NCI-H2081 treated with DMSO at 0.1 percent for 48 hours (cell line): ENCODE measurements at places on chromosomes 7 and 10.

DNA sequence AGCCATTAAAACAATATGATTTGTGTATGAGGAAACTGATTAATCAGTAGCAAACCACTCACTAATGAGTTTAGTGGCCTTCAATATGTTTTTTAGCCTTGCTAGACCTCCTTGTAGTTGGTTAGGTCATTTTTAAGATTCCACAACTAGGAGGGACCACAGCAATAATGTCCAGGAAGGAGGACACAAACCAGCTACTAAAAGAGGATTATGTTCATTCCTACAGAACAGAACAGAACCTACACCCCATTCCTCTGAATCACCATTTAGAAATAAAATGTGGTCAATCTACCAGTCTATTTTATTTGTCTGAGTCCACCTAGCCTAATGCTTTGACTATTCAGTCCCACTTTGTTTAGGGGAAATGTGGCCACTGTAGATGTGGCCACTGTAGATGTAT lies 226.3 kb downstream of the GLI3 start:
- no peak for DNase-seq

GRCh38 chr7:48296966-48297365 lies 125.7 kb downstream of the ABCA13 start:
- DNase-seq = no peak

DNA sequence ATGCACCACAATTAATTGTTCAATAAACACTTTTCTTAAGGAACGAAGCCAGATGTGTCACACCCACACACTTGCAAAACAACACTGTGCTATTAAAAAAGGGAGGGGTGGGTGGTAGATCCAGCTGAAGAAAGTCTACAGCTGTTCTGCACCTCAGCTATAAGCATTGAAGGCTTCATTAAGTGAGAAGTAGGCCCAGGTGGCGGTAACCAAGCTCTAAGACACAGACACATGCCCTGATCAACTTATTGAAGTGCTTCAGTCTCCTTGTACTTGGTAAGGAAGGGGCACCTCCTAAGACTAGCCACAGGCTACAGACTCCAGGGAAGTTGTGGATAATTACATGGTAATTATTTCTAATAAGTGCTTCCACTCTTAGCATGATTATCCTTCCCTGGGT lies 4.5 kb upstream of the CPVL start:
- no peak for DNase-seq

- DNase-seq = no peak
Observed at GRCh38 chr10:6349846-6350535, 147.3 kb downstream of the PFKFB3 start.

DNA sequence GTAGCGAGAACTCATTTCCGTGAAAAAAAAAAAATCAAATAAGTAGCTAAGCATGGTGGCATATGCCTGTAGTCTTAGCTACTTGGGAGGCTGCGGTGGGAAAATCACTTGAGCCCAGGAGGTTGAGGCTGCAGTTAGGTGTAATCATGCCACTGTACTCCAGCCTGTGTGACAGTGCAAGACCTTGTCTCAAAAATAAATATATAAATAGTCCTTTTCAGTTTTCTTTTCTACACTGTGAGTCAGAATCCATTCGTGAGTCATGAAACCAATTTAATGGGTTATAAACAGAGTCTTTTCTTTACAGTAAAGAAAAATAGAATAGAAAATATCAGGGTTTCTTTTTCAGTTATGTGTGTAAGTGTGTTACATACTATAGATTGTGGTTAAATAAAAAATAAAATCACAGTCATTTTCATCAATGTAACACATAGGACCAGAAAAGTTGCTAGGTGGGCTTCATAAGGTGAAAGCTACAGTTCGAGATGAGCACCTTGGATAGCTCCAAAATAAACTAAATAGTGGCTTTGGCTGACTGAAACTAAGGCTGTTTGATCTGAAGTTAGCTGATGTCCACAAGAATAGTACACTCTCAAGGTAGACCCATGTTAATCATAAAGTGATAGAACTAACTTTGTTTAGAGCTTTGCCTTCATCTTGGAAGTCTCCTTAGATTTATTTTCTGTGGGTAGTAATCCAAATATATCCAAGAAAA lies 781.1 kb downstream of the GATA3 start:
- no peak for DNase-seq

GRCh38 chr7:84629640-84630318 lies 435.2 kb upstream of the SEMA3A start:
- no peak for DNase-seq

GRCh38 chr10:61541960-61542359 lies 88.8 kb upstream of the TMEM26 start:
- DNase-seq = no peak

GRCh38 chr10:84844461-84844860 lies 516.1 kb downstream of the CCSER2 start:
- no peak for DNase-seq
